ENCODE measurements at places on chromosomes 2 and 18.

DNA sequence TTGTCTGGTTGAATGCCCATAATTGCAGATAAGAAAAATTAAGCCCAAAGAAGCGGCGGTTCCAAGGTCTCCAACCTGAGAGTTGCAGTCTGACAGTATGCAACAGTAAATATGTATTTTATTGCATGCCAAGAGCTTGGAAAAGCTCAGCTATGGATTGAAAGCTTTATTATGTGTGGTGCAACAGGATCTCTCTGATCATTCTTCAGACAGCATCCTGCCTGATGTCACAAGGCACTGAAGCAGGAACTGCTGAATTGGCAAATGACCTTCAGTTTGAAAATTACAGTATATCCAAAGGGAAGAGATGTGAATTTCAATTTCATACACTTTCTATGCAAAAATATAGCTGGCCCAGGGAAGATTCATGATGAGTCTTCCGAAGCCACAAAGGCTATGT lies 42.5 kb downstream of the DOCK10 start:
- no peak for DNase-seq

DNA sequence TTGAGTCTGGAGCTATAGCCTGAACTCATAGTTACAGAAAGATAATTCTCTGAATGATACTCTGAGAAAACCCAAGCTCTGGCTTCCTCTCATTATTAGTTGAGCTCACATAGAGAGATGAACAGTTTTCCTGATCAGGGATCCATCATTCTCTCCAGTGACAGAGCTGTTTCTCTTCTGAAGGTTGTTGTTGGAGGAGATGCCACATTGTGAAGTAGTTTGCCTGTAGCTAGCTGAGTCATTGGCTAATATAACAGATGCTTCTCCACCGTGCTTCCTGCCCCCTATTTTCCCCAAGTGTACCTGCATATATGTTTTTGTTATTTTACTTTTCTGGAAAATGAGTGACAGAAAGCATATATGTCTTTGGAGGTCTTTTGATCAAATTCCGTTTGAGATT lies 64.6 kb downstream of the OSBPL6 start:
- no peak for DNase-seq

DNA sequence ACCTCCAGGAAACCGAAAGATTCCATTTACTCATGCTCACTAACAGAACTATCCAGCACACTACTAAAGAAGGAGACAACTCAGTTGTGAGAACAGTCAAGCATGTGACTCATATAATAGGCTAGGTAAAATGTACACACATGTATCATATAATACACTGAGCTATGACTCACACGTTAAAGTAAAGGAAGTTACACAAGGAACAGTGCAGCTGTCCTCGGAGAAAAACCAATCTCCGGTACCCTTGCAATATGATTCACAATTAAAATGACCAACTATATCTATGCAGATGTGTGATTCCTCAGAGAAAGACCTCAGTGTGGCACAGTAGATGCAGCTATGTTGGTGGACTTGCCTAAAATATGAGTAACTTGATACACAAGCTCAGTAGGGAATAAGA lies 76.5 kb downstream of the STRN start:
- DNase-seq: peak; percentile 71

GRCh38 chr2:9256570-9257043 lies 50.0 kb downstream of the ASAP2 start:
- DNase-seq: no peak

- no peak for DNase-seq
Measured at GRCh38 chr18:50527636-50528307, 32.1 kb upstream of the MAPK4 start.

DNA sequence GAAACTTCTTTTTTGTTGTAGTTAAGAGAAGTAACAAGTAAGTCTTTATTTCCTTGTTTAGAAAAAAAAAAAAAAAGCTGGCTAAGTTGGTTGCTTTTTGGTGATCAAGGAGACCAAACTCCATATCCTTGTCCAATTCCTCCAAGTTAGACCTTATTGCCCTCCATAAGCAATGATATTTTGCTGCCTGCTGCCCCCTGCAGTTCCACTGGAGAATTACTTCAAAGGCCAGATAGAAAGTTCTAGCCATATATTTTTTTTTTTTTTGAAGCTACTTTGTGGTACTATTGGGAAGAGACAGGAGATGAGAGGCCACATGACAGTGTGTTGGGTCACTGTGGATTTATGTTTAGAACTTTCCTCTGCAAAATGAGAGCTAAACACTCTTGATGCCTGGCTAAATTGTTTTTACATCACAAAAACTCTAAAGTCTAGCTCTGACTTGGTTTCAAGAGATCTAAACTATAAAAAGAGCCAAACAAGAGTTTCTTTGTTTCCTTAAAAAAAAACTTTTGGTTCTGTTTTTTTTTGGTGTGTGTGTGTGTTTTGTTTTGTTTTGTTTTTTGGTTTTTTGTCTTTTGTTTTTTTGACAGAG lies 80.7 kb upstream of the RASGRP3 start:
- peak; percentile 67 for DNase-seq

DNA sequence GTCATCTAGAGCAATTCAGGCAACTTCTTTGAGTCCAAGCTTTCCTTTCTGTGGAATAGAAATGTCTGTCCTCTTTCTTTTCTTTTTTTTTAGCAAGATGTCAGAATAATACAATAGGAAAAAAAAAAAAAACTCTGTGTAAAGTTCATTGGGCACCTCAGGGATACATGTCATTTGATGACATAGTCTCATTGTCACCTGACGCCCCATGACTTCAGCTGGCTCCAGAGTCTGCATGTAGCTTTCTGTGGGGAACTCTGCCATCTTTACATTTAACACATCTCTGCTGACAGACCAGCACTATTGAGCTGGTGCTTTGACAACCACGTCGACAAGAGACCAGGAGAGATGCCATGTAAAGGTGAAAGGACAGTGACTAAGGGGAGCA lies 172.5 kb upstream of the KLF7 start:
- no peak for DNase-seq

GRCh38 chr2:196128749-196129148 lies 42.6 kb downstream of the STK17B start:
- no peak for DNase-seq

GRCh38 chr18:25109484-25109883 lies 242.5 kb downstream of the ZNF521 start:
- DNase-seq: no peak

GRCh38 chr18:4789506-4789905 lies 334.4 kb upstream of the DLGAP1 start:
- DNase-seq: no peak

GRCh38 chr2:216775043-216775453 lies 79.7 kb upstream of the IGFBP5 start:
- no peak for DNase-seq

- no peak for DNase-seq
Measured at GRCh38 chr18:49846361-49846662, 33.0 kb upstream of the ACAA2 start.

DNA sequence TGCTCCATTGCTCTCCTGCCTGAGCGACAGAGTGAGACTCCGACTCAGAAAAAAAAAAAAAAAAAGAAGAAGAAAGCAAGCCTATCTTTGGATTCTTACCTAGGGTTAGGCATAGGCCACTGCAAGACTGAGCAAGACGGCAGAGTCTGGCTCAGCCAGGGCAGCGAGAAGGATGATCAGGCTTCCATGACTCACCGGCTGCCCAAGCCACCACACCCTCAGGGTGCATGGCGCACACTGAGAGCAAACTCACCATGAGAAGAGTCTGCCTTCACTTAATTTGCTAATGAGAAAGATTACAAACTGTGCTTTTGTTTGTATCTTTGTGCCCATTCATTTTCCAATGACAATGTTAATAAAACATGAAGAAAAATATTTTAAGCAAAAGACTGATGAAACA lies 8.2 kb downstream of the FAM110C start:
- peak; percentile 36 for DNase-seq

DNA sequence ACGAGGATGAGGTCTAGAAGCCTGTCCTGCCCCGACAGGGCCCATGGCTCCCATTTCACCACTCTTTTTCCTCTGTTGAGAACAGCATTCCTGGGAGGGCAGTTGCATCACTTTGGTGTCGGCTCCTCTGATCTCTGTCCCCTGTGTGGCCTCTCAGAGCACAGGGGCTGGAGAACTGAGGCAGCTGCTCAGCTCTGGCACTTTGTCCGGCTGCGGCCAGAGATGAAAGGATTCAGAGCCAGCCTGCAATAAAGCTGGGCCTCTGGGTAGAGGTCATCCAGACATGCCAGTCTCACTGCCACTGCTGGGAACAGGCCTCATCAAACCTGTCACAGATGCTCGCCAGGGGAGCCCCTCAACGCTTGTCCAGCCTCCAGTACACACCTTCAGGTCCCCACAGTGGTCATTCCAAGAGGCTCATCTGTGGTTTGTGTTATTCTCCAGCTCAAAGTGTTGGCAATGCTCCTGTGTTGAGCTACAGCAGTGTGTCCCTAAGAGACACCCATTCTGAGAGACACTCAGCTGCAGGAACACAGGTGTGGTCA lies 13.1 kb upstream of the ROCK2 start:
- peak; percentile 71 for DNase-seq

DNA sequence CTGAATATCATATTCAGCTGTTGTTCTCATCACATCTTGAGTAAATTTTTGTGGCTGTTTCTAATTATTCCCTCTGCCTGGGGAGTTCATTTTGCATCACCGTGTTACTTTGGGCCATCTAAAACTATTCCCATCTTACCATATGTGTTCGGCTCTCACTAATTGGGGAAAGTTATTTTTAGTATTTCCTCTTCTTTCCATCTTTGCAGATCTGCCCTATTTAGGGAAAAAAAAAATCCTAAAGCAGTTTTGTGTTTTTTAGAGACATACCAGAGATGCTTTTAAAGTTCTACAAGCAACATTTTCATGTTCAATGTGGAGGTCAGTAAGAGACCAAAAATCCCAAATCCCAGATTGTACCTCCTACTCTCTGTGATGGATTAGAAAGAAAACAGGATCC lies 111.3 kb upstream of the NDUFV2 start:
- DNase-seq: no peak

GRCh38 chr2:171139860-171140259 lies 20.8 kb downstream of the TLK1 start:
- DNase-seq: no peak

DNA sequence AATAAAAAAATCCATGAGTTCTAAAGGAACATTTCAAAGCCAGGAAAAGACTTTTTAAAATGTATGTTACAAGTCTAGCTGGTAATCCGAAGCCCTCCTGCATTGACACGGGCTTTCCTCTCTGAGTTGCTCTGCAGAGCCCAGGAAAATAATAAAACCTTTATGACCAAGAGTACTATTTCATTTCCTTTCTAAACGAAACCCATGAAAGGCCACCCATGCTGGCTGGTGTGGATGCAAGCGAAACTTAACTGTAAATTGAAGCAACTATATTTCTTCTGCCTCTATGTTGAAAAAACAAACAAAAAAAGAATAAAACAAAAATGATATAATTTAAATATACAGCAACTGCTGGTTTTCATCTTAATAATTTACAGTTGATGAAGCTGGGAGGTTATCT lies 41.3 kb upstream of the ZNF532 start:
- no peak for DNase-seq

GRCh38 chr2:181218401-181218821 lies 238.0 kb downstream of the UBE2E3 start:
- DNase-seq: no peak

- no peak for DNase-seq
Measured at GRCh38 chr2:185502351-185502750, 236.3 kb upstream of the FSIP2 start.

DNA sequence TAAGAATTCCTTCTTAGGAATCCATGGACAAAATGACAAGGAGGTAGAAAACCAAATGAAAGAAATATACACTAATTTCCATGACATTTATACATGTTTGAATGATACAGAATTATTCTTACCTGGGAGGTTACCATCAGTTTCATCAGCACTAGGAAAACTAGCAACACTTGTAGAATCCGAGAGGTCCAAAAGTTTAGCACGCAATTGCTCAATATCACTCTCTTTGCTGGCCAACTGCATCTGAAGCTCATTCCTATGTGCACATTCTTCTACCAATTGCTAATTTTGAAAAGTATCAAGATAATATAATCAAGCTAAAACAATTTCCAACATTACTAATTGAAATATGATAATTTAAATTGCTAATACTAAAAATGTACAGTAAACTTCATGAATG lies 144.8 kb downstream of the ROCK1 start:
- DNase-seq: no peak

- DNase-seq: no peak
Measured at GRCh38 chr2:216727346-216728122, 32.2 kb upstream of the IGFBP5 start.

- no peak for DNase-seq
Measured at GRCh38 chr18:37429791-37430190, 135.8 kb downstream of the CELF4 start.

DNA sequence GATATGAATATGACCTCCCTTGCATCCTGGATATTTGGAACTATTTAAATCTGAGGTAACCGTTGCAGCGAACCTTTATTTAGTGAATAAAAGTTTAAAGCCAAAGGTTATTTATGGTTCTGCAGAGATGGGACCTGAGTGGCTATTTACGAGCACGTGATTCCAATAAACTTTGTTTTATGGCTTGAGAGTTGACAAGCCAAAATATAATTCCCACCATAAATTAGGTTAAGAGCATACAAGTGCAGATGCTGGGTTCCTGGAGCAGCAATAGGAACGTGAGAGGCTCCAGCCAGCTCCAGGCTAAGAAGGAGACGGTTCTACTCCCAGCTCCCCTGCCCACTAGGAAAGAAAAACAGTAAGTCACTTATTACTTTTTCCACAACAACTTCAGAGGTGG lies 5.2 kb upstream of the HOXD4 start:
- no peak for DNase-seq

GRCh38 chr2:1925928-1926327 lies 181.6 kb upstream of the PXDN start:
- no peak for DNase-seq

- peak; percentile 90 for DNase-seq
Measured at GRCh38 chr18:3037423-3037915, 24.5 kb upstream of the LPIN2 start.

DNA sequence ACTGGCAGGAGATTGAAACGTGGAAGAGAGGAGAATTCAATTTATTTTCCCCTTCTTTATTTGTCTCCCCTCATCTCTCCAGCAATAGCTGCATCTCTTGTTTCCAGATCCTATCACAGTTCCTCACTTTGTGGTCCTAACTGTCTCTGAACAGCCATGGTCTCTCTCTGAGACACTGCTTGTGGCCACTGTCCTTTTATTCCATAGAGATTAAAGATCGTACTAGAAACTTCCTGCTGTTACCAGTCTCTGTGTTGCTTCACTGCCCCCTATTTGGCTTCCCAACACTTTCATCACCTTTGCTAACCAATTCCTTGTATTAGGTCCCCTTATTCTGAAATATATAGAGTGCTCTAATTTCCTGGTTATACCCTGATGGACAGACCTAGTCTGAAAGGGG lies 48.9 kb upstream of the CAVIN2 start:
- DNase-seq: no peak

DNA sequence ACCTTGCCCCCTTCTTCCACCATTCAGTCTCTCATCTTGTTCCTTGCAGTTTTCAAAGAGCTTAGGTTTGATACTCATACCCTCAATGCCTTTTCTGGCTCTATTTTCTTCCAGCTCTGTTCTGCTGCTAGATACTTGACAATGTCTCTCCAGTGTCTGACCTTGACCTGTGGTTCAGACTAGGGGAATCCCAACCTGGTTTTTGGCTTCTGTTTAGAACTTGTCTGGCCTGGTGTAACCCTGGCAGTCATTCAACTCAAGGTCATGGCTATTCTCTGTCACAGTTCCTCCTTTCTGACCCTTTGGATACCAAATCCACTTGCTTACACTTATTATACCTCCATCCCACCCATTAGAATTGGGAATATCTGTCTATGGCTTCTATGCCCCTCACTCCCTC lies 31.8 kb upstream of the IMP4 start:
- no peak for DNase-seq

Measured in HT-29 (cell line).